ENCODE measurements at places on chromosomes 7 and 10.

DNA sequence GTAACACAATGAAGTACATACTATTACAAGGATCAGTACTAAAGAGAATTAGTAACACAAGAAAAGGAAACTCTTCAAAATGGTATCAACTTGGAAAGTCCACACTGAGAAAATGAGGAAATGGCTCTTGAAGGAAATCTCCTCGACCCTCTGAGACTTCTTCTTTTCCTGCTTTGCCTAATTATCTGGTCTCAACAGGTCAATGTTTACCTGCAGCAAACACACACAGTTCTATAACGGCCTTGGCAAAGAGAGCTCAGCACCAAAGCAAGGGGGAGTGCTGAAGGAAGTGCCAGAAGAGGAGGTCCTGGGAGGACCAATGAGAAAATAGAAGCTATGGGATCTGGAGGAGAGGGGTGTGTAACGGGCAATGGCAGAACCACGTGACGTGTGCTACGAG is 21.9 kb downstream of the CHCHD3 start:
- no peak for DNase-seq

DNA sequence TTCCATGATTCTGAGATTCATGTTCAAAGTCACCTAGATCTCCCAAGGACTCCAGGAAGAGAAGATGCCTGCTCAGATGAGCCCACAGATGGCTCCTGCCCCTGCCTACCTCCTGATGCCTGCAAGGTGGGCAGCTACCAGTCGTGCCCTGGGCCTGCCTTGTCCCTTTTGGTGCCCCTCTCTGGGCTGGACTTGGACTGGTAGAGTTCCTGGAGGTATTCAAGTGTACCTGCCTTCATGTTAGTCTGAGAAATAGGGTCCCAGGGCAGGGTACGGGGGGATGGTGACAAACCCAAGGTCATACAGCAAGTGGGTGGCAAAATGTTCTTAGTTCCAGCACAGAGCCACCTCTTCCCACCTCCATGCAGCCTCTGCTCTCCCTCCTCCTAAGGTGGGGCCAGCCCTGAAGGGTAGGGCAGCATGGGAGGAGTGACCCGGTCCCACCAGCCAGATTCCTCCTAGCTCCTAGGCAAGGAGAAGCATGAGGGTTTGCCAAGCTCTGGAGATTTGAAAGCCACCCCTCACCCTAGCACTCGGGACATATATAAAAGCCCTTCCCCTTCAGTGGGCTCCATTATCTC is 80.8 kb upstream of the UNC5B start:
- no peak for DNase-seq

DNA sequence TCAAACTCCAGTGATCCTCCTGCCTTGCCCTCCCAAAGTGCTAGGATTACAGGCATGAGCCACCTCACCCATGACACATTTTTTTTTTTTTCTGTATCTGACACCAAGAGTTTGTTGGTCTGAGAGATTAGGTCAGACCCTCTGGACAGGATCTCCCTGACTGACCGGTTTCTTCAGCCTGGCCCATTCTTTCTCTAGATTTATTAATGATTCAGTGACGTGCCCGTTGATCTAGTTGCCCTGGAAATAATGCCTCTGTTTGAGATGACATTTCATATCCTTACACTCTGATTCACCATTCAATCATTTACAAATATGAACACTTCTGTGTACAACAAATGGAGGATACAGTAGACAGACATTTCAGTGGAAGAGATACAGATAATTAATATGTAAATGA is 1.4 kb upstream of the ZNF212 start:
- DNase-seq: no peak

DNA sequence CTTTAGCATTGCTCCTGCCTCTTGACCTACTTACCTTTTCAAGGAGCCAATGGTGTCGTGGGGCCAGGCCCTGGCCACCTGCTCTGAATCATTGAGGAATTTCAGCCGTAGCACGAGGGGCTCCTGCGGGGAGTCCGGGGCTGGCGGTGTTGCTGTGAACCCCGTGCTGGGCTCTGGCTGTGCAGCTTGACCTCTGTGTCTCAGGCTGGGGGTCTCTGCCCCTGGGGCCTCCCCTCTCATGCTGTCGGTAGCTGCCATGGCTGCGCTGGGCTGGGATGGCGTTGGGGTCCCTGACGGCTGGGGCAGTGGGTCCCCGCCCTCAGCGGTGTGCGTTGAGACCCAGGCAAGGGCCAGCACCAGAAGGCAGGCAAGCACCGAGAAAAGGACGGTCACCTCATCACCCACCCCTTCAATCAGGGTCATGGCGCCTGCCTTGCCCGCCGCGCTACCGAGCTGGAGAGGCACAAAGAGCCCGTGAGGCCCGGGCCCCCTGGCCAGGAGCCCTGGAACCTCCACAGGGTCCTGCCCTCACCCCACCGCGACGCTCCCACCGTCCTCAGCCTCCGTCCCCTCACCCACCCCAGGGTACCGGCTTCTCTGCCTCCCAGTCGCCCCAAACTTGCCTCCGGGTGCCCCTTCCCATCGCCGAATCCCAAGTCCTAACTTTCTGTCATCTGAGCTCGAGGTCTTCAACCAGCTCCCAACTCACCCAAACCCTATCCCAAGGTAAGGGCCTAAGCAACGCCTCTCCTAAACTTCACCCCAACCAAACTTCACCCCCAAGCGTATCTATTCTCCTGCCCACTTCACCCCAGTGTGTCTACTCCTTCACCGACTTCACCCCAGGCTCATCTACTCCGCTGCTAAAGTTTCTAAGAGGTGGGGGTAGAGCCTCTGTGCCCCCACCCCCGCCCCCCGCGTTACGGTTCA is 887 bp downstream of the TMUB1 start:
- DNase-seq: no peak

- no peak for DNase-seq
These were observed 20.5 kb upstream of the FAM13C start for GRCh38 chr10:59382831-59383295.

GRCh38 chr7:128869944-128870285 is 7.3 kb downstream of the ATP6V1F start:
- no peak for DNase-seq

DNA sequence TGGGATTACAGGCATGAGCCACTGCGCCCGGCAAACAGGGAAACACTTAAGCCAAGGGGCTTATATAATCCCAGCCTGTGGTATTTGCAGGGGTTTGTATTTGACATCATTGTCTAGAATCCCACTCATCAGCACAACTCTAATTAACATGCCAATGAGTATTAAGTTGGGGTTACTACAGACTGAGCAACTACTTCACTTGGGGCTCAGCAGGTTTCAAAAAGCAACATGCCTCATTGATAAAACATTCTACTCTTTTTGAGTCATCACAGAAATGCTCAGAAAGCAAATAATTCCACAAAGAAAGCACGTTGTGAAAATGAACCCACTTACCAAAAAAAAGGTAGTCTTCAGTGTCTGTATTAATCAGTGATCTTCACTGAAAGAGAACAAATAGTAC is 236.9 kb upstream of the CELF2 start:
- DNase-seq: no peak

DNA sequence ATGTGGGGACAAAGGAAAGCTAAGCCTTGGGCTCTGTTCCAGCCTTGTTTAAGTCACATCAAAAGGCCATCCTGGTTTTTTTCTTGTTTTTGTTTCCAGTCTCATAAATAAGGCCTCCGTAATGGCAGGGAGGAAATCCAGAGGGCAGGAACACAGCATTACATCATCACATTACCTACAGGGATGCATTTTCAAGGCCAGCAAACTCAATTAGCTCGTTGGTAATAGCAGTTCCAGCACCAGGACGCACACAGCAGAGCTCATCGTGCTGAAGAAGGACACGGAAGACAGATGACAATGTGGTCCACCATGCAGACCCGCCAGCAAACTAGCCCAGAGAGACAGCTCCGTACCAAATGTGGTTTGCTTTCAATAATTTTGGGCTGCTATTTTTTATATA is 1209.2 kb downstream of the TYW1 start:
- no peak for DNase-seq

DNA sequence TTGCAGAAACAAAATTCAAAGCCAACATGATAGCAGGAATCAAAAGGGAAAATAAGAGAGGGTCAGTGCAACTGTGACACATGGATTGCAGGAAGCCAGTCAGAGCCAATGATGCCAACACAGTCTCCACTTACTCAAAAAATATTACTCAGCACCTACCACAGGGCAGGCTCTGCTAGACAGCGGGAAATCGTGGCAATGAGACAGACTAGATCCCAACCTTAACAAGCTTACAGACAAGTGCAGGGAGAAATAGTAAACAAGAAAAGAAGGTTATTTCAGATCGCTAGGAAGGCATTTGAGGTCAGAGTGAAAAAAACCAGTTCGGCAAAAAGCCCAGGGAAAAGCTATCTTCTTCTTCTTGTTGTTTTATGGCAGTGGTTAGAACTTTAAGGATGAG is 45.2 kb upstream of the NPFFR1 start:
- no peak for DNase-seq

DNA sequence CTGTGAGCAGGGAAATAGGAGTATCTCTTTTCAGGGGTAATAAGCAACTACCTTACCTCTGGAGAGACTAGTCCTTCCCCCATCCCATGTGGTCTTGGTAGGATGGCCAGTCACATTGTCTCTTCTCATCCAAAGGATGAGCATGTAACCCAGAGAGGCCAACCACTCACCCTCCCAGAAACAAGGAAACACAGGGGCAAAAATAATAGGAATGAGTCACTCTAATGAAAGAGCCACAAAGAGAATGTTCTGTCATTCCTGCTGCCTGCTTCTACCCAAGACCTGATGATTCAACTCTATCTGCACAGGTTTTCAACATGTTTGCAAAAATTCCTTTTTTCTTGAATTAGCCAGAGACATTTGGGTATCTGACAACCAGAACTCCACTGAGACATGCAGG is 99.3 kb upstream of the NFE2L3 start:
- DNase-seq: no peak

- DNase-seq: no peak
These were observed 18.4 kb downstream of the SLC18A2 start for GRCh38 chr10:117259279-117259678.

DNA sequence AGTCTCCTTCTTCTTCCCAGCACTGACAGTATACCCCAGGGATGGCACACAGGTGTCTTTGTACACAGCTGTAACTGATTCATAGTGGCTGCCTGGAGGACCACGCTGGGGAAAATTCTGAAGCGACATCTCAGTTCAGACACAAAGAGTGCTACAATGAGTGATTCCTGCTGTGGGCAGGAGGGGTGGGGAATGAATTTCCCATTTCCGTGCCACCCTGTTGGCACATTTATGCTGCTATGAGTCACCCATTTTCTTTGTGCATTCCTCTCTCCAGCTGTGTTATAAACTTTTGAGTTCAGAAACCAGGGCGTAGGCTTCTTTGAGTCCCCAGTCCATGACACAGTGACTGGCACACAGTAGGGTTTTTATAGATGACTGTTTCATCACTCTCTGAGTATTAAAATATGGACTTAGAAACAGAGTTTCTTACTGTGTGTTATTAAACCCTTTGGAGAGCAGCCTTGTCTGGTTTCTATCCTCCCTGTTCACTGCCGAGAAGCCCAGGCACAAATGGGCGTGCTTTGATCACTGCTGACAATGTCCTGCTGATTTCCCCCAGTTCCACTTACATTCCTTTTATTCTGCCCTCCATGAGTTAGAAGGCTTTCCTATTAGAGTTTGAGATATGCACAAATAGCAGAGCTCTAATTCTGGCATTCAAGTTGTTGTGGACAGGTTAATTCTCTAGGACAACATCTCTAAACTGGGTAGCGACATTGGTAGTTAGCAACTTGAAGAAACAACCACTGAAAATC is 24.0 kb upstream of the NPS start:
- DNase-seq: no peak

DNA sequence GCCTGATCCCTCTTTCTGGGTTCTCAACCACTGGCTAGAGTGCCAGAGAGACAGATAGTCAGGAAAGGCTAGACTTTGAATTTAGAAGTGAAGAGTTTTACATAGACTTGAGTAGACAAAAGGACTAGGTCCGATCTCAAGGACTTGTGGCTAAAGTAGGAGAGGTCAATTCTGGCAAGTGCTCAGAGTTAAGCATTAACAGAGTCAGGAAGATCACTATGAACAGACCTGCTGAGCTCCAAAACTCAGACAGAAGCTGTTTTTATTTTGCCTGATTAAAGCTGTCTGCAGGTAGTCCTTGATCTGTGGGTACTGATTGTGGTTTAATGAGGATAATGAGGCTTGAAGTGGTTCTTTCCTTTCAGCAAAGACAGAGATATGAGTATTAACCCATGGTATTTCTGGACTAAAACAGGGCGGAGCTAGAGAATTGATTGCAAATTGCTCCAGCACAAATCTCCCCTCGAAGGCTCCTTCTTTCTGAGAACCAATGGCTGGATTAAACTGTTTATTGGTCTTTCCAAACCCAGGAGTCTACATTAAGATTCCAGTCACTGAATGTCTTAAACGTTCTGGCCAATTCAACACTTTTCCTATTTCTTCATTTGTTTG is 423.2 kb downstream of the IPMK start:
- no peak for DNase-seq

GRCh38 chr7:84455788-84456187 is 261.2 kb upstream of the SEMA3A start:
- DNase-seq: no peak

DNA sequence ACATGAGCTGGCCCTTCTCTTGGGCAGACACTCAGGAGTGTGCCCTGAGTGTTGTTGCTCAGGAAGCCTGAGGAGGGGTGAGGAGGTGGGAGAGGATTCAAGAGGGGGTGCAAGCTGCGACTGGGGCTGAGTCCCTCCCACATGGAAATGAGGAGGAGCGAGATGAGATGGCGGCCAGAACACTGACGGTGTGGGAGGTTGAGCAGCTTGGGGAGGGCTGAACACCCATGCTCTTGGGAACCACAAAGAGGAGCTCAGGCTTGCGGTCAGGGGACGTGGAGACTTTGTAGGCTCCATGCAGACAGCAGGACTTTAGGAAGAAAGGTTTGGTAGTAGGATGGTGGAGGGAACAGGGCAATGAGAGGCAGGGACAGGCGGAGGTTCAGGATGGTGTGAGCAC is 163.2 kb upstream of the SHH start:
- DNase-seq: no peak

- DNase-seq: no peak
These were observed 83.6 kb downstream of the KMT2E start for GRCh38 chr7:105097619-105098018.

DNA sequence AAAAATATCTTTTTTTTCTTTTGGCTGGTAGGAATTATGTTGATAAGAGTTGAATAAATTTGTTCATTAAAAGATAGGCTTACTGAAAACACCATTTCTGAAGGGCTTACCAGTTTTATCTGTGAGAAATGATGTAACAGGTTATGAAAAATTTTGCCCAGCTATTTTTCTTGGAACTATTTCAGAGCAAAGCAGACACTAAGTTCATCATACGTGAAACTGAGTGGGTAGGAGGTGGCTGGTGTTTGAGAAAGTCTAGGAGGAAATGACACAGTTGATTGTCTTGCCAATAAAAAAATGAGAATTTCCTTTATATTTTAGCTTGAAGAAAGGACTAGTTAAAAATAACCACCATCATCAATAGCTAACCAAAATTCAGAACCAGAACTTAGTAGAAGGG is 6.2 kb upstream of the MRC1 start:
- DNase-seq: no peak

DNA sequence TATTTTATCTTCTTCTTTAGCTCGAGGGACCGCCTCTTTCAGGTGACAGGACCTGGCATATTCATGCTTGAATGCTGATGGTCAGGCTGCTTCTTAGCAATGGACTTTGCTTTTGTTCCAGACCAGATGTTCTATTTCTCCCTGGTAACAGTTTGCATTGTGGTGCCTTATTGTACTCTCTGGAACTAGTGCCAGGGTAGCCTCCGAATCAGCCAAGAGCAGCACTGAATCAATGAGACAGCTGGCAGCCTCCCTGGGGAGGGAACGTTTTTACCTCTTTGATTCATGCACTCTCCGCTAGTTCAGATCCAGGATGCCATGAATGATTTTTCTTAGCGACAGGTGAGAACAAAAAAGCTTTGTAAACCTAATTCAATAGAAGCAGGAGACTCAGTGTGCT is 54.1 kb upstream of the NXPH1 start:
- no peak for DNase-seq

Data from effector memory CD8-positive, alpha-beta T cell (primary cell).